ENCODE measurements at places on chromosomes 4 and X.

DNA sequence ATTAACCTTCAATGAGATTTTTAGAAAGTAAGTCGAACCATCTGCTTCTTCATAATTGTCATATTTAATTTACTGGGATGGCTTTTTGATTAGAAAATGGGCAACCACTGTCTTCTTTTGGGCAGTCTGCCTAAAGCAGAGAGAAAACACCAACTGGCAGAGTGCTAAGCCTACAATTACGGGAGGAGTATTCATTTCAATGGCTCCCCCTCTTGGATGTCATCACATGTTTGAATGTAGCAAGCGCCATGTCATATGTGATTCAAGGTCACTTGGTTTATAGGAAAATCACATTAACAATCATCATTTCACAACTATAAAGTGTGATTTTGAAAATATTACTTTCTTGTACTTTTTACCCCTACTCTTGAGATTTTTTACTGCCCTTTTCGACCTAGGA is 261.9 kb downstream of the FRMPD4 start:
- DNase-seq, result no peak

GRCh38 chr4:38572793-38573192 is 91.2 kb upstream of the KLF3 start:
- DNase-seq, result no peak

GRCh38 chrX:30876367-30876766 is 12.7 kb downstream of the TAB3 start:
- no peak for DNase-seq

- DNase-seq, result peak; percentile 33
Measured at GRCh38 chrX:107596651-107597050, 31.7 kb upstream of the PRPS1 start.

DNA sequence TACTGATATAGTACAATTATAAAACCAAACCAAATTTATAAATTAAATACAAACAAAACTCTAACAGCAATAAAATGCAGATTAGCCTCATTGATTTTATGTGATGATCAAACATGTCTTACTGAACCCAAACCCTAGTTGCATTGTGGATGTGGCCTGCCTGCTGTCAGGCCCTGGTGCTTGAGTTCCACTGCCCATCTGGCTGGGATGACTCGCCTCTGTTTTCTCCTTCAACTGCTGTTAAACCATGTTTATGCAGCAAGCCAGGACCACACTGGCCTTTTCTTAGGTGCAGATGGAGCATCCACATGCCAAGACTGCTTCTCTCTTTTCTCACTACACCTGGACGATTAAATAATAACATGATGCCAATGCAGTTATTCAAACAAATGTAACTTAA is 22.6 kb downstream of the NAP1L5 start:
- DNase-seq, result no peak

- no peak for DNase-seq
Measured at GRCh38 chr4:76753814-76754213, 144.1 kb downstream of the SOWAHB start.

DNA sequence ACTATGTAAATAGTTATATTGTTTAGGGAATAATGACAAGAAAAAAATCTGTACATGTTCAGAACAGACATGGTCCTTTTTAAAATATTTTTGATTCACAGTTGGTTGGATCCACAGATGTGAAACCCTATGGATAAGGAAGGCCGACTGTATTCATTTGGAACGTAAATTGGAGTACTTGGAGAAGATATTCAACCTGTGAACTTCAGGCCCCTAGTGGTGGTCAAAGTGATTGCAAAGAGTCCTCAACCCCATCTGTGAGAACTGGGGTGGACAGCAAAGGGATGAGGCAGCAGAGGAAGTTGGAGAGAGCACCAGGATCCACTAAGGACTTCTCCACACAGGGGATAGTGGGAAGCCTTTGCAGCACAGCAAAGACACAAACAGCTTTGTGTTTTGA is 6.2 kb upstream of the CXCL13 start:
- DNase-seq, result peak; percentile 50

DNA sequence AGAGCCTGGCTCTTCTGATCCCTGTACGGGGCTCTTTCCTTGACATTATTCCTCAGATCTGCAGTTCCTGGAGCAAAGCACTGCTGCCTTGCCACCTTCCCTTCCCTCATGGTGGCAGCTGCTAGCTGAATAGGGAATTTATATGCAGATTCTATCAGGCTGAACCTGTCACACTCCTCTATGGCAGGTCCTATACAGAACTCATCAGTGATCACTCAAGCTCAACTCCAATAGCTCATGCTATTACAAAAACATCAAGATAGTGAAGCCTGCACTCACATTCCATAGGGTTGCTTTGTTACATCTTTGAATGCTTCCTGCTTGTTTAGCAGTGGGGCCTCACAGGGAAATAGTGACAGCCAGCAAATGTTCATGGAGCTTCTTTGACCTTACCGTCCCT is 71.7 kb downstream of the SLC2A9 start:
- no peak for DNase-seq

- no peak for DNase-seq
Measured at GRCh38 chr4:48134081-48134480, at the start of gene TXK. TXK (minus strand) TSS chr4:48134250; CDS start chr4:48134170, 80 bp downstream.

- no peak for DNase-seq
Measured at GRCh38 chrX:14056206-14056605, 26.5 kb upstream of the GEMIN8 start.

GRCh38 chrX:140762061-140762460 is 52.5 kb downstream of the LINC00632 start:
- DNase-seq, result peak; percentile 29

DNA sequence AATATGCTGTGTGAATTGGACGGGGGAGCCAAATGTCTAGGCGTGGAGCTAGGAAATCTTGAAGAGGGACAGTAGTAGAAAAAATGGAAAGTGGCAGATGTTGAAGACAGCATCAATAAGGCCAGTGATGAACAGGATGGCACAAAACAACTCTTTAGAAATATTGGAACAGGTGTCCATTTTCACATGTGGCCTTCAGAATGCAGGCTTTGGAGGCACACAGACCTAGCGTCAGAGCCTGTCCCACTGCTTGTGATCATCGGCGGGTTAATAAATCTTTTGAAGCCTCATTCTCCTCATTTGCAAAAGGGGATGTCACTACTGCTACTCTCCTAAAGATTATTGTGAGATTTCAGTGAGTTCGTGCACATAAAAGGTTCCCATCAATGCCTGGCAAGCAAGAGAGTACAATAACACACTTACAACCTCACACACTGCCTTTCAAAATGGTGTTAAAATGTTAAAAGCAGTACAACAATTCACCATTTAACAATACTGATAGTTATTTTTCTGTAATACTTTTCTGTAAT is 2.4 kb downstream of the PDLIM3 start:
- DNase-seq, result no peak

DNA sequence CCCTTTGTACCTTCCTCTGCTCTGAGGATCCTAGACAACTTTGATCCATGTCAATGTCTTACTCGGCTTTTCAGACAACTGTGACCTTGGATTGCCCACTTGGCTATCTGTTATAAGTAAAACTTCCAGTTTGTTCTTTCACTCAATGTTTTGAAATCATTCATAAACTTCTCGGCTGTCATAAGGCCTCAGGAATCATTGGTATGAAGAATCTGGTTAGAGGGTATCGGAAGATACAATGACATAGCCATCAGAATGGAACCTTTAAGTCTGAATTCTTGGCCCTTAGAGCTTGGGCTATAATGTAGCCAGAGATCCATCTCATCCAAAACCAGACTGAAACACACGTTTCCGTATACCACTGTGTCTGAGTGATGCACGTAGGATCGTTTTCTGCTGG is 59.0 kb upstream of the WDR1 start:
- no peak for DNase-seq

Data from H7 (cell line).